ENCODE measurements at places on chromosomes 5 and 9.

- DNase-seq: no peak
Measured at GRCh38 chr9:22107202-22108045, 98.3 kb upstream of the CDKN2B start.

DNA sequence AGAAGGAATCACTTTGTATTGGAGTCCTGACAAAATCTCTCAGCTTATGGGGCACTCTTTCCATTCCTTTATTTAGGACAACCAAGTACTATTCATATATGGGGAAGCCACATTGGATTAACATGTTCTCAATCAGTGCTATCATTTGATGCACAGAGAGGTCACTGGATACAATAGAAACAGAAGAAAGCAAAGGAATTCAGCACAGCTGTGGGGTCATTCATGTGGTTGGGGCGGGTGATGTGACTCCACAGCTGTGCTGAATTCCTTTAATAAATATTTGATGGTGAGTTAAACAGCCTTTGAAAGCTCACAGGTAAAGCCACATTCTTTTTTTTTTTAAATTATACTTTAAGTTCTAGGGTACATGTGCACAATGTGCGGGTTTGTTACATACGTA lies 854 bp upstream of the TEX48 start:
- DNase-seq: no peak

GRCh38 chr5:25020454-25020853 lies 375.7 kb upstream of the CDH10 start:
- no peak for DNase-seq

- no peak for DNase-seq
Measured at GRCh38 chr5:11878814-11879213, 25.4 kb downstream of the CTNND2 start.

DNA sequence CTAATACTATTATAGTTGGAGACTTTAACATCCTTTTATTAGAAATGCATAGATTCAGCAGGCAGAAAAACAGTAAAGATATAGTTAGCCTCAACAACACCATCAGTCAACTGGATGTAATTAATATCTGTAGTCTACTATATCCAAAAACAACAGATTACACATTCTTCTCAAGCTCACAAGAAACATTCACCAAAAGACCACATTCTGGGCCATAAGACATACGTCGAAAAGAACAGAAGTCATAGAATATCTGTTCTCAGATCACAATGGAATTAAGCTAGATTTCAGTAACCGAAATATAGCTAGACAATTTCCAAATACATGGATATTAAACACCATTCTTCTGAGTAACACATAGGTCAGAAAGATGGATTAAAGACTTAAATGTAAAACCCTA lies 336.6 kb upstream of the RPS23 start:
- no peak for DNase-seq

DNA sequence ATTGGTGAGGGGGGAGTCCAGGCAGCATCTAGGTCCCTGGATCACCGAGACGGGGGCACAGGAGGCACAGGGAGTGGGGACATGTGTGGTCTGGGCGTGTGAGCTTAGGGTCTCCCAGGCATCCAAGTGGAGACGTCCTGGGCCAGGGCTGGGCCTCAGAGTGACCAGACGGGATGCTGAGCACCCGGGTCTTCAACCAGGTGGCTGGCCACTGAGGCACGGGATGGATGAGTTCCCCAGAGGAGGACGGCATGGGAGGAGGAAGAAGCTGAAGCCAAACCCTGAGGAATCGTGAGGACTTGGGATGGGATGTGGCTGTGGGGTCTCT lies 88.0 kb downstream of the LMX1B start:
- DNase-seq: no peak

GRCh38 chr5:14296533-14297331 lies 153.6 kb downstream of the TRIO start:
- no peak for DNase-seq

GRCh38 chr9:14391620-14392019 lies 77.7 kb upstream of the NFIB start:
- DNase-seq: no peak

- no peak for DNase-seq
Measured at GRCh38 chr5:36935805-36936204, 59.2 kb downstream of the NIPBL start.

DNA sequence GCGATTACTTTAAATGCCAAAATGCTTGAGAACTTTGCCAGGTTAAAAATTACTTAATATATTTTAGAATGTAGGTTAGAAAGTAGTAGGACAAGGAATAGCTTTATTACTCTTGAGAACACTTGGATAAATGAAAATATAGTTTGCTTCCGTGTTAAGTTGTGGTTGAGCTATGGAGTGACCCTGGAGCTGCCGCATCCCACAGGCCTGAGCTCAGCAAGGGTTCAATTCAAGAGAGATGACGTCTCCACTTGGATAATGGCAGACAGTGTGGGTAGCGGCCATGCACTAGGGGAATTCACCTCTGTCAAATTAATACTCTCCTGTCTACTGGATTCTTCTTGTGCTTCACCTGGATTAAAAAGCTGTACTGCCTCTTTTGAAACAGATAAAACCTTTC lies 105.0 kb downstream of the GAPVD1 start:
- no peak for DNase-seq

- DNase-seq: no peak
Measured at GRCh38 chr5:68562308-68562707, 346.8 kb downstream of the PIK3R1 start.

GRCh38 chr9:12993466-12993865 lies 218.6 kb downstream of the LURAP1L start:
- no peak for DNase-seq

GRCh38 chr9:32906213-32906612 lies 95.2 kb downstream of the APTX start:
- DNase-seq: no peak

DNA sequence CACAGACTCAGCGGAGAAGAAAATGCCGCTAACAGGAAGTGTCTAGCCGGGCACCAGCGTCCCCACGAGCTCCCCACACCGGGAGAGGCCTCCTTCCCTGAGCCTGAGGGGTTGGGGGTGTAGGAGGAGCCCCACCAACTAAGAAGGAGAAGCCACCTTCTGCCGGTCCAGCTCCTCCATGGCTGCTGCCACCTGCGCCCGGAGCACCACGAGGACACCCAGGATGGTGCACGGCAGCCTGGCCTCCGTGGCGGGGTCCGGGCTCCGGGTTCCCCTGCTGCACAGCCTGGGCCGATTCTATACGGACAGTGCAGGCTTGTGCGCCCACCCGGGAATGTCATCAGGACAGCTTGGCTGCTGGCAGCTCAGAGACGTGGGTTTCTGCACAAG lies 297 bp downstream of the LCN8 start:
- DNase-seq: no peak

GRCh38 chr5:58346041-58346440 lies 113.8 kb downstream of the PLK2 start:
- no peak for DNase-seq
